Fibroblast of lung (primary cell): ENCODE measurements at places on chromosomes 5 and 9. TPM values are rescaled to one million over a fixed set of nuclear protein-coding genes. Genes with fewer than 3 reads are reported as not detected.

DNA sequence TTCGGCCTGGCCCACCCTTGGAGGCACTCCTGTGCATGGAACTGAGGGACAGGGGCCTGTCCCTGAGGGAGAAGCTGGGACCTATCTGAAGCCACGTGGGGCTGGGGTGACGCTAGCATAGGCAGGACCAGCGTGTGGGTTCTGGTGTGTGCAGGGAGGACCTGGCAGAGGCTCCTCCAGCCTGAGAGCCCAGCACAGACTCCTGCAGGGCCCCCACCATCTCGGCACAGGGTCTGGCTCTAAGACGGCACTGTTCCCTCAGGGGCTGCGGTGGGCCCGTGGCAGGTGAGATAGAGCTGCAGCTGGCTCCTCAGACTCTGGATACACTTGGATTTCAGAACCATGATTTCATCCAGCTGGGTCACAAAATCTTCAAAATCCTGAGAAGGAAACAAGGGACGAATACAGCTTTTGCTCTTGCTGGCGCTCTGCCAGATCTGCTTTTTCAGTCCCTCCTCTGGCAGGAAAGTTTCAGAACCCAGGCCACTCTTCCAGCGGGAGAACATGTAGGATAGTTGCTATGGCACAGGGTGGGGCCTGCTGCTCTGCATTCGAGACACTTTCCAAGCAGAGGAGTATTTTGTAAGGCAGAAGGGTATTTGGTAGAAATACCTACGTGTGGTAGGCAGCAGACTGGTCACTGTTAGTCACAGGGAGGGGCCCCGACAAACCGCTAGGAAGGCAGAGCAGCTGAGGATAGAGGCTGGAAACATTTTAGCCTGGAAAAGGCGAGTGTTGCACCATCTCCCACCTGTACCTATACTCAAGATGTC is 74.7 kb downstream of the KIF24 start:
- DNase-seq = peak; percentile 87
- peaks cover 11% of the 10 kb centered on the region for H3K36me3 ChIP-seq
- no peak overlapping the region for H3K4me3 ChIP-seq
- H3K4me1 ChIP-seq = peaks cover 22% of the 10 kb centered on the region

DNA sequence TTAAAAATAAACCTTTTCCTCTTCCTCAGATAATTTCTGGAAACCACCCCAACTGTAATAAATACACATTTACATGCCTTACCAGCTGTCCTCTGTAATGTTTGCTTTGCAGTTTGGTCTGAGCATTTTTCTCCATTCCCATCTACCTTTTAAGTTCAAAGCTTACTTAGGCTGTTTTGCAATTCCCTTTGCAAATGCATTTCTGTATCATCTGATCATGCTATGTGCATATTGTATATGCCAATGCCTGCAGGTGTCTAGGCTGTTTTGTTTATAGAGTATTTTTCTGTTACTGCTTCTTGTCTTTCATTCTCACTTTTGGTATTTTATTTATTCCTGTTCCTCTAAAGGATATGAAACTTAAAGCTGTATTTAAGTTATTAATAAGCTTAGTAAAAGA is 86.3 kb downstream of the SLC44A1 start:
- no peaks in the 10 kb centered on the region for H3K27me3 ChIP-seq
- DNase-seq = no peak
- H3K4me1 ChIP-seq = peaks cover 4% of the 10 kb centered on the region
- H3K4me3 ChIP-seq = no peak overlapping the region

- H3K4me1 ChIP-seq = no peaks in the 10 kb centered on the region
- no peak overlapping the region for H3K4me3 ChIP-seq
- no peaks in the 10 kb centered on the region for H3K36me3 ChIP-seq
- H3K27me3 ChIP-seq = no peaks in the 10 kb centered on the region
Observed at GRCh38 chr9:97072285-97072776, 33.4 kb upstream of the CTSV start.

GRCh38 chr5:65076251-65076869 is 307.6 kb downstream of the CWC27 start:
- no peaks in the 10 kb centered on the region for H3K4me1 ChIP-seq
- peak; percentile 75 for DNase-seq
- no peak overlapping the region for H3K27ac ChIP-seq
- H3K27me3 ChIP-seq = no peaks in the 10 kb centered on the region

DNA sequence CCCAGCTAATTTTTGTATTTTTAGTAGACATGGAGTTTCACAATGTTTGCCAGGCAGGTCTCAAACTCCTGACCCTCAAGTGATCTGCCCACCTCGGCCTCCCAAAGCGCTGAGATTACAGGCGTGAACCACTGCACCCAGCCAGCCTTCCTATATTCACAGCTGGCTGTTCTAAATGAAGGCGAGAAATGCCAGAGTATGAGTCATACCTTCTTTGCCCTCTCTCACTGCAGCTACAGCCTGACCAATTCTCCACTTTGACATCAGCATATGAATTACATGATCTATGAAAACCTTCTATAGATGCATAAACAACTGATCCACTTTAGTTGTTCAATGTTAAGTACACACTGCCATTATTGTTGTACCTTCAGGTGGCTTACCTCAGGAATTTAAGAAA is 14.5 kb downstream of the APTX start:
- H3K27ac ChIP-seq = no peak overlapping the region
- H3K4me3 ChIP-seq = no peak overlapping the region
- DNase-seq = peak; percentile 39
- H3K36me3 ChIP-seq = peaks cover 8% of the 10 kb centered on the region
- no peaks in the 10 kb centered on the region for H3K27me3 ChIP-seq

DNA sequence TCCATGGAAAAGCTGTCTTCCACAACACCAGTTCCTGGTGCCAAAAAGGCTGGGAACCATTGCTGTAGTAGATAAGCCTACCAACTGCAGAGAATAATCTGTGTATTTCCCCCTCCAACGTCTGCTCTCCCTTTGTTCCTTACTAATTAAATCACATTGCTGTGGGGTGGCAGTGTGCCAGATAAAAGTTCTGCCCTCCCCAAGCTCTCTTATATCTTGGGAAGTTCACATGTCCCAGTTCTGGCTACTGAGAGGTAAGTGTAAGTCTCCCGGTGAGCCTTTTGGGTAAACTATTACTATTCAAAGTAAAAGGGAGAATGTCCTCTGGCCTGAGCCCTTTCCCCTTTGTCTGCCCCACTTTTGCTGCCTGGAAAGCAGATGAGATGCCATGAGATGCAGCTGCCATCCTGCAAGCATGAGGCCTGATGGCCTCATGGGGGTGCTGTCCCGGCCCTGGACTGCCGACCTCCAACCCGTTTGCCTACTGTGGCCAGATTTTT is 14.7 kb downstream of the ENC1 start:
- H3K27me3 ChIP-seq = no peaks in the 10 kb centered on the region
- DNase-seq = peak; percentile 92
- no peak overlapping the region for H3K27ac ChIP-seq
- peaks cover 4% of the 10 kb centered on the region for H3K4me1 ChIP-seq

- peaks cover 9% of the 10 kb centered on the region for H3K4me1 ChIP-seq
- H3K27ac ChIP-seq = peak overlapping the region; percentile 82
- no peaks in the 10 kb centered on the region for H3K27me3 ChIP-seq
- DNase-seq = peak; percentile 23
Observed at GRCh38 chr9:16868701-16869100, 1.8 kb downstream of the BNC2 start.

DNA sequence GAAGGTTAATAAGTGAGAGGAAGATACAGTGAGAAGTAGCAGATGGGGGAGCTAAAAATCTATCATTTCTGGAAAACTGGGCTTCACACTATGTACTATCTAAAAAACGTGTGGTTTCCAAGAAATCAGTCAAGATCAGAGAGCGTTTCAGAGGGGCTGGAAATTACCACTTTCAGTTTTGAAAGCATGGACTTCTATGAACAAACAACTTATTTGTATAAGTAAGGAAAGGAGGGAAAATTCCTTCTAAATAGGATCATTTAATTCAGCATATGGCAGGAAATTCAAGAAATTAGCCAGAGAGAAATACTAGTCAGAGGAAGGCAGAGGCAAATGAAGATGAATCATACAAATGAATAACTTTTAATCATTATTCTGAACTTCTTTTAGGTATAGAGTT is 11.3 kb downstream of the TNC start:
- H3K4me3 ChIP-seq = no peak overlapping the region
- peak overlapping the region; percentile 49 for H3K27ac ChIP-seq
- H3K27me3 ChIP-seq = no peaks in the 10 kb centered on the region

GRCh38 chr5:8869932-8870331 is 675.9 kb downstream of the SEMA5A start:
- H3K4me3 ChIP-seq = no peak overlapping the region
- DNase-seq = no peak
- H3K27me3 ChIP-seq = no peaks in the 10 kb centered on the region
- no peak overlapping the region for H3K27ac ChIP-seq
- H3K4me1 ChIP-seq = no peaks in the 10 kb centered on the region
- no peaks in the 10 kb centered on the region for H3K36me3 ChIP-seq

DNA sequence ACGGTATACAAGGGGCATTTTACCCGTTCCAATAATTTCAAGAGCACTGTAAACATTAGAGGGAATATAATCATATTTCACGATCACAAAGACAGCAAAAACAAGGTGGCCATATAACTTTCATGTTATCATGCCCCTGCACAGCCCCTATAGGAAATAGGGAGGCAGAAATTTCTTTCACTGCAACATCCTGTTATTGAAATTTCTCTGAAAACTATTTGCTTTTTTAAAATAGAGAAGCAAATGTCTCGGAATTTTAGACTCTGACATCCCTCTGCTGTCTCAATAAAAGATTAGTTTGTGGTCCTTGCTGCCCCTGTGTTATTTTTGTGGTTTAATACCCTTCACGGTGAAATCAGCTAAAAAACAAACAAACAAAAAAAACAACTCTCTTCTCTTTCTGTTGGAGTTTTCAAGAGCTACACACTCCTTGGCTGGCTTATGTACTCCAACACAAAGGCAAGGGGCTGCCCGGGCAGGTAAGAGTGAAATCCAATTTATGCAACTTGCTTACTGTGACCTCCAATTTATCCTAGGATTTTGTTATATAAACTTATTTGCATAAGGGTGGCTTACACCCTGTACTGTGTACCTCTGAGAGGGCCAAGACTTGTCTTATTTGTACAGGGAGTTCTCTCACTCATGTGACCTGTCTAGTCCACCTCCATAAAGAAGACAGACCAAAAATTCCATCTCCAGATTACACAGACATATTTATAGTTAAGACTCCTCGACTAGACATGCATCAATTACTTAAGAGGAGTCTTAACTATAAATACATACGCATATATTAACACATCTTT is 223.6 kb downstream of the MLLT3 start:
- H3K27me3 ChIP-seq = no peaks in the 10 kb centered on the region
- H3K27ac ChIP-seq = no peak overlapping the region
- no peak overlapping the region for H3K4me3 ChIP-seq
- H3K4me1 ChIP-seq = no peaks in the 10 kb centered on the region
- DNase-seq = no peak

GRCh38 chr5:138663561-138663960 is 88.4 kb upstream of the HSPA9 start:
- no peaks in the 10 kb centered on the region for H3K4me1 ChIP-seq
- H3K27me3 ChIP-seq = peaks cover 2% of the 10 kb centered on the region
- H3K27ac ChIP-seq = no peak overlapping the region
- DNase-seq = no peak

DNA sequence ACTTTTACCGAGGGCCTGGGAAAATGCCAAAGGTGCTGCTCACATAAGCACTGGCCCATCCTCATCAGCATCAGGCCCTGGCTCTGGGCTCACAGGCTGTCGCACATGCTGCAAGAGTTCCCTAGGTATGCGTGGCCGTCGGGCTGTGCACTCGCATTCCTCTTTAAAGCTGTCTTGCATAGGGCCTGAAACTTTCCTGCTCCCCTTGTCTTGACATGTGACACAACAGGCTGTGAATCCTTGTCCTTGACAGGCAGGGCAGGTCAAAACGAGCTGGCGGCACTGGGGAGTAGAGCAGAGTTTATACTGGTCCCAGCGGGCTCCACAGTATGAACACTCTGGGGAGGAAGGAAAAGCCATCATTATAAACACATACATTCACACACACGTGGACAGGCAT is 30.7 kb downstream of the TSTD2 start:
- H3K27me3 ChIP-seq = no peaks in the 10 kb centered on the region
- H3K4me1 ChIP-seq = no peaks in the 10 kb centered on the region
- H3K4me3 ChIP-seq = no peak overlapping the region
- no peak for DNase-seq

DNA sequence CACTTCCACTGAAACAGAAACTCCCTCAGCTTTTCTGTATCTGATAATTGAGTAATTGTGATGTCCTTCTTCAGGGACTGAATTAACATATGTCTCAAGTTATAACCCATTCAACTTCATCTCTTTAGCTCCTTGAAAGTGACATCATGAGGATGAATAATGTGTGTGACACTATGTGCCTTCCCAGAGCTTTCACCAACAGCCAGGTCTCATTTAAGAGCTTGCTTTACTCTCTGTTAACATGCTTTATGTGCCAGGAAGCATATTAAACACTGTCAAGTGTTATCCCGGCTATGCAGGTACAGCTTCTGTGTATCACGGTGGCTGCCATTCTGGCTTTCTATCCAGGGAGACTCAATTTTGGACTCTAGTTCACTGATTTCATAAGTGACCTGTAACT is 799.9 kb downstream of the CDH12 start:
- H3K36me3 ChIP-seq = no peaks in the 10 kb centered on the region
- H3K27me3 ChIP-seq = no peaks in the 10 kb centered on the region
- no peaks in the 10 kb centered on the region for H3K4me1 ChIP-seq

GRCh38 chr5:78503958-78504653 is 143.7 kb downstream of the SCAMP1 start:
- no peaks in the 10 kb centered on the region for H3K36me3 ChIP-seq
- H3K4me1 ChIP-seq = peaks cover 35% of the 10 kb centered on the region
- peak overlapping the region; percentile 88 for H3K27ac ChIP-seq
- H3K4me3 ChIP-seq = no peak overlapping the region

GRCh38 chr5:29016067-29016466 is 1977.7 kb upstream of the CDH9 start:
- no peak overlapping the region for H3K27ac ChIP-seq
- H3K36me3 ChIP-seq = no peaks in the 10 kb centered on the region
- no peaks in the 10 kb centered on the region for H3K4me1 ChIP-seq
- H3K4me3 ChIP-seq = no peak overlapping the region

- H3K4me1 ChIP-seq = no peaks in the 10 kb centered on the region
- DNase-seq = no peak
- H3K27me3 ChIP-seq = no peaks in the 10 kb centered on the region
- no peaks in the 10 kb centered on the region for H3K36me3 ChIP-seq
- no peak overlapping the region for H3K27ac ChIP-seq
Observed at GRCh38 chr5:133589286-133589685, 23.1 kb downstream of the FSTL4 start.

DNA sequence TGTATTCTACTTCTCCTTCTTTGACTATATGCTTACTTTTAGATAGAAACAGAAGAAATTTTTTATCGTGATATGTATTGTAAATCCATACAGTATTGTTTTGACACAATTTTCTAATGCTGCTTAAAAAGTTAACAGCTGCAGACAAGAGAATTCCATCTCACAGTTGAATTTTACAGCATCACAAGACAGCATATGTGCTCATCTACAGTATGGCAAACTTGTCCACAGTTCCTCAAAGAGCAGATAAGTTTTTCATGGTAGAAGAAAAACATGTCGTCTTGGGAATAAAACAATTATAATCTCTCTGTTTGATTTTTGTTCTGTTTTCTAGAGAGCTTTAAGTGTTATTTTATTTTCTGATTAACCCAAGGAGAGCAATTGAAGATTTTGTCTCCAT is 438.5 kb upstream of the NUDT12 start:
- H3K4me3 ChIP-seq = no peak overlapping the region
- no peaks in the 10 kb centered on the region for H3K4me1 ChIP-seq
- H3K27ac ChIP-seq = no peak overlapping the region
- no peak for DNase-seq
- no peaks in the 10 kb centered on the region for H3K36me3 ChIP-seq
- H3K27me3 ChIP-seq = no peaks in the 10 kb centered on the region

PIGO gene
- 7.4 and 14.0 TPM in 2 replicates for total RNA-seq

ELOVL7 gene
- under 0.01 and 0.26 TPM in 2 replicates for total RNA-seq

EGFLAM gene
- 0.33 and 3.6 TPM in 2 replicates for total RNA-seq

TIMD4 gene
- total RNA-seq = not detected in 2 replicates

SHROOM1 gene
- 4.1 and 6.1 TPM in 2 replicates for total RNA-seq

PLPP7 gene
- 8.2 and 9.4 TPM in 2 replicates for total RNA-seq

RNF180 gene
- total RNA-seq = 2.6 and 2.8 TPM in 2 replicates
